ENCODE measurements at places on chromosomes 11 and 22.

DNA sequence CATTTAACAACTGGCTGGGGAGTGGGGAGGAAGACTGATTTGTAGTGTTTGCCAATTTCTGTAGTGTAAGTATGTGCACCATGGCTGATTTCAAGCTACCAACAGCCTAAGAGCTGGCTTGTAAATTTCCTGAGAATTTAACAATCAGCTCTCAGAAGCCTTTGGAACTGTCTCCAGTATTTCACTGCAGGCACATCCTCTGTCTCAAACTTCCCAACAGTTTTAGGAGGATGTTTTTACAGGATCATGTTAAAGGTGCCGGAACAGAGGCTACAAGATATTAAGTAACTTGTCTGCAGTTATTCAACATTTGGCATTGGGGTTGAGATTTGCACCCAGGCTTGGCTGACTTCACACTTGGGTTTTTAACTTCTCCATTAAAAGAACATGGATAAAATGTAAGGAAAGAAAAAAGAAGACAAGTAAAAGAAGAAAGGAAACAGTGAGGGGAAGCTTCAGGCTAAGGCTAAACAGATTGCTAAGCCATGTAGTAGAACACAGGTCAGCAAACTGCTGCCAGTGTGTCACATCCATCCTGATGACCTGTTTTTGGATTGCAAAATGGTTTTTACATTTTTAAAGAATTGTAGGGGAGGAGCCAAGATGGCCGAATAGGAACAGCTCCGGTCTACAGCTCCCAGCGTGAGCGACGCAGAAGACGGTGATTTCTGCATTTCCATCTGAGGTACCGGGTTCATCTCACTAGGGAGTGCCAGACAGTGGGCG is 204.8 kb upstream of the SESN3 start:
- no peak for DNase-seq

GRCh38 chr11:119673759-119674336 is 55.2 kb downstream of the NECTIN1 start:
- no peak for DNase-seq

GRCh38 chr11:100484948-100485347 is 202.1 kb upstream of the ARHGAP42 start:
- DNase-seq = no peak

- DNase-seq = no peak
Observed at GRCh38 chr11:122036018-122036417, 80.0 kb downstream of the BLID start.

DNA sequence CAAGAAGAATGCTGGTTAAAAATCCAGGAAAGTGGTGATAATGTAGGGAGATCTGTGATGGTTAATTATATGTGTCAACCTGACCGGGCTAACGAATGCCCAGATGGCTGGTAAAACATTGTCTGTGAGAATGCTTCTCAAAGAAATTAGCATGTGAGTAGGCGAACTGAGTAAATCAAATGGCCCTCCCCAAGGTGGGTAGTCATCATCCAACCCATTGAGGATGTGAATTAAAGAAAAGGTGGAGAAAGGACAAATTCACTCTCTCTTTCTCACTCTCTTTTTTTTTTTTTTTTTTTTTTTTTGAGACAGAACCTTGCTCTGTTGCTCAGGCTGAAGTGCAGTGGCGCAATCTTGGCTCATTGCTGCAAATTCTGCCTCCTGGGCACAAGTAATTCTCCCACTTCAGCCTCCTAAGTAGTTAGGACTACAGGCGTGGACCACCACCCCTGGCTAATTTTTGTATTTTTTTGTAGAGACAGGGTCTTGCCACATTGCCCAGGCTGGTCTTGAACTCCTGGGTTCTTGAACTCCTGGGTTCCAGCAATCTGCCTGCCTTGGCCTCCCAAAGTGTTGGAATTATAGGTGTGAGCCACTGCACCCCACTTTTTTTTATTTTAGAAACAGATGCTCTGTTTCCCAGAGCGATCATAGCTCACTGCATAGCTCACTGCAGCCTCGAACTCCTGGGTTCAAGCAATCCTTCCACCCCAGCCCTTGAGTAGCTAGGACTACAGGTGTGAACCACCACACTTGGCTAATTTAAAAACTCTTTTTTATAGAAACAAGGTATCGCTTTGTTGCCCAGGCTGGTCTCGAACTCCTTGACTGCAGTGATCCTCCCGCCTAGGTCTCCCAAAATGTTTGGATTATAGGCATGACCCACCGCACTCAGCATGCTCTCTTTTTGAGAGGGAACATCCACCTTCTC is 22.0 kb upstream of the P2RY6 start:
- no peak for DNase-seq

DNA sequence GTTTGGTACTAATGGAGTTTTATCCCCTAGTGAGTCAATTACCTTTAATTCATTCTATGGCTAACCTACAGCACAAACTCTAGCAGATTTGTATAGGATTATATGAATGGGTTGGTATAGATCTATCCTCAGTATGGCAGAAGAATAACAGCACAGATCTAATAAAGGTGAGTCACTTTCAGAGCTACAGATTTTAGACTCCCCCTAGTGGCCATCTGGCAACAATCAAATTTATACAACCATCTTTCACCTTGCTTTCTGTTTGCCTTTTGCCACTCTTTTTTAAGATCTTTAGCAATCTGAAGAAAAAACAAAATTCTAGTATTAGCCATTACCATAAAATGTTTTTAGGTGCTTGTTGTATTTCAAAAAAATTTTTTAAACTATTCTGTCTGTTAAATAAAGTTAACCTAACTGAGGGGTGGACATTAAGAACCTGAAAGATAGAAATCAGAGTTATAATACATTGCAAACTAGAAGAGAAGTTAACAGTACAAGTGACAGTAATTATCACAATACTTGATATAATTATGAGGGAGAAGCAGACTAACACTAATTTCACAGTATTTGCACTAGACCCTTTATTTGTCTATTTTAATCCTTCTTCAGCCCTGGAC is 25.8 kb downstream of the DDIAS start:
- DNase-seq = peak; percentile 36

DNA sequence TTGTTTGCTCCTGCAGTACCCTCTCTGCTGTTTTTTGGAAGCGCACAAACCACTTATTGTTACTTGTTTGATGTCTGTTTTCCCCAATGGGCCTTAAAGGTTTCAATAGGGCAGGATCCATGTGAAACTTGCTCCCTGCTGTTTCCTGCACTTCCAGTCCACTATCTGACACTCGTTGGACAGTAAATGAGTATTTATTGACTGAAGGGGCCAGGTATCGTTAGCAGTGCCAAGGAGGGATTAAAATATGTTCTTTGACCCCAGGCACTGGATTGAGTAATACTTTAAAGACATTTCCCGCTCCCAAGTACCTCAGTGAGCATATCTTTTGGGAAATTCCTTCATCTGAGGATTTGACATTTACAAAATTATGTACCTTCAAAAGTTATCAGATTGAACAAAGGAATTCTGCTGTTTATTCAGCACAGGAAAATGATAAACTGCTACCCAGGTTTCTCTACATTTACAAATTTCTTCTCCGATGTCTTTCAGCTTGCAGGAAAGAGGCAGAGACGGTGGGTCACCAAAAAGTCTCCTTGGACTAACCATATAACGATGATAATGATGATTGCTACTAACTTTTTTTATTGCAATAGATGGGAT is 23.3 kb upstream of the OR9Q2 start:
- DNase-seq = no peak

- no peak for DNase-seq
Observed at GRCh38 chr22:31286360-31287255, 5.7 kb downstream of the PIK3IP1 start.

Measured in NCI-H748 treated with DMSO at 0.1 percent for 48 hours (cell line).